ENCODE measurements at places on chromosomes 2 and 18. TPM values are rescaled to one million over a fixed set of nuclear protein-coding genes. Genes with fewer than 3 reads are reported as not detected.

LPIN1 gene
- 37.0 TPM for total RNA-seq

FAM124B gene
- 0.56 TPM for total RNA-seq

DTNB gene
- total RNA-seq, result 25.1 TPM

RAB31 gene
- total RNA-seq, result 7.1 TPM

GALNT14 gene
- not detected for total RNA-seq

LINC00305 gene
- not detected for total RNA-seq

RABL2A gene
- total RNA-seq, result 5.2 TPM

MOCOS gene
- not detected for total RNA-seq

SOCS6 gene
- 9.6 TPM for total RNA-seq

TRIM54 gene
- total RNA-seq, result 0.34 TPM

IL18RAP gene
- total RNA-seq, result not detected

- no peak overlapping the region for H3K27ac ChIP-seq
- H3K4me1 ChIP-seq, result peaks cover 53% of the 10 kb centered on the region
- DNase-seq, result no peak
- no peaks in the 10 kb centered on the region for H3K27me3 ChIP-seq
Measured at GRCh38 chr2:43051338-43051737, 175.1 kb downstream of the ZFP36L2 start.

DNA sequence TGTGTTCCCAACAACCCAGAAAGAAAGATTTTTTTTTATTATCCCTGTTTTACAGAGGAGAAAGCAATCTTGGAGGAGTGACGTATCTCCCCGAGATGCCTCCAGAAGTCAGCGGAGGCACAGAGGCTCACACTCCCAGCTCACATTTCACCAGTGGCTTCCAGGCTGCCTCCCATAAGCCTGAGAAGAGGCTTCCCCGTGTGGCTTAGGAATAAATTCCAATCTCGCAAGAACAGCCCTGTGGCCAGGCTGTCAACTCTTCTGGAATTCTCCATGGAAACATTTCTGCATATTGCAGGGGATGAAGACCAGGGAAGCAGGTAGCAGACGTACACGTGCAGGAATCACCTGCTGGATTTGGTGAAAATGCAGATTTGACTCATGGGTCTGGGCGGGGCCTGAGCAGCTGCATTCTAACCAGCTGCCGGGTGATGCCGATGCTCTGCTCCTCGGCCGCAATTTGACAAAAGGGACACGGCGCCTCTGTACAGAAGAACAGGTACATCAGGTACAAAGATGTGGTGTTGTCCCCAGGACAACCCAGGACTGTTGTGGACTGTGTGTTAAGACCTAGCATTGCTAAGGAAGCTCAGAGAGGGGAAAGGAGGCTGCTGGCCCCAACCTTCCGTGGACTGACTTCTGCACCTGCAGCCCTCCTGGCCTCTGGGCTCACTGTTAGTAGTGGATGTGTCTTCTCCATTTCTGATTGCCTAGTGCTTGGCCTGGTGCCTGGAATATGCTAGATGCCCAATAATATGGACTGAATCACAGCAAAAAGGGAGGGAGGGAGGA is 114.2 kb upstream of the ID2 start:
- no peak overlapping the region for H3K4me3 ChIP-seq
- DNase-seq, result no peak
- H3K4me1 ChIP-seq, result no peaks in the 10 kb centered on the region
- no peaks in the 10 kb centered on the region for H3K36me3 ChIP-seq
- no peak overlapping the region for H3K27ac ChIP-seq

GRCh38 chr2:208807756-208808155 is 401.2 kb downstream of the PTH2R start:
- H3K27me3 ChIP-seq, result no peaks in the 10 kb centered on the region
- H3K27ac ChIP-seq, result no peak overlapping the region
- no peaks in the 10 kb centered on the region for H3K36me3 ChIP-seq
- no peak overlapping the region for H3K4me3 ChIP-seq

DNA sequence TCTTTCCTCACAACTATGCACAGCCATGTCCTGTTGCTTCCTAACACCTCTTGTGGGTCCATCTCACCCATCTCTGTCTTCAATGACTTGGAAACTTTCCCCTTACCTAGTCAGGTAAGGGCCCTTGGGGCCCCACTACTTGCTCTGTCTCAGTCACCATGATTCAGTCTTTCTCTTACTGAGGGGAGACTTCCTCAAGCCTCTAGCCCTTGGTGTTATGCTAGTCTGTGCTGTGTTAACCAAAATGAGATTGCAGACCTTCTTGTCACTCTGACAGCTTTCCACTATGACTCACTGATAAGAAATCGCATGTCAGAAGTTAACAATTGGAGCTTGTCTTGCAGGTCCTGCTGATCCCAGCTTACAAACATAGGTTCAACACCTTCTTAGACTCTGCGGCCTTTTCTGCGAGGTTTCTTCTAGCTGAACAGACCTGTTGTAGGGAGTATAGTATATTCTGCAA is 65.3 kb downstream of the WDR75 start:
- H3K27ac ChIP-seq, result no peak overlapping the region
- no peak for DNase-seq
- no peaks in the 10 kb centered on the region for H3K36me3 ChIP-seq
- H3K4me3 ChIP-seq, result no peak overlapping the region

GRCh38 chr2:62794791-62795190 is 89.3 kb downstream of the EHBP1 start:
- no peak for DNase-seq
- H3K36me3 ChIP-seq, result no peaks in the 10 kb centered on the region
- no peaks in the 10 kb centered on the region for H3K27me3 ChIP-seq
- peaks cover 23% of the 10 kb centered on the region for H3K4me1 ChIP-seq

DNA sequence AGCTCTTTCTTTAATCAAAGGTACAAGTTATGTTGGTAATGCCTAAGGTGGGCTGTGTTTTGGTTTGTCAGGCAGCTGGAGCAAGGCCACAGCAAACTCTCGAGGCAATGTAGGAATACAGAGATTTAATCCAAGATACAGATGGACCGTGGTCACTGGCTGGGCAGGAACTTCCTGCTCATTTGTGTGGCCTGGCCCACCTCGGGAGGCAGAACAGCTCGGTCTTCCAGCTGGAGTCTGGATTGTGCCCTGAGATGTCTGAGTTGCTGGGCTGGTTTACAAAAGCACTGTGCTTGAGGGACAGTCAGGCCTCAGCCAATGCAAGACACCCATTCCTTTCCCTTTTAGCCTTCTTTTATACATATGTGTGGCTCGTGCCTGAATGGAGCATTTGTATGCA is 506.1 kb upstream of the SALL3 start:
- no peaks in the 10 kb centered on the region for H3K4me1 ChIP-seq
- DNase-seq, result no peak
- H3K36me3 ChIP-seq, result no peaks in the 10 kb centered on the region
- no peak overlapping the region for H3K4me3 ChIP-seq

DNA sequence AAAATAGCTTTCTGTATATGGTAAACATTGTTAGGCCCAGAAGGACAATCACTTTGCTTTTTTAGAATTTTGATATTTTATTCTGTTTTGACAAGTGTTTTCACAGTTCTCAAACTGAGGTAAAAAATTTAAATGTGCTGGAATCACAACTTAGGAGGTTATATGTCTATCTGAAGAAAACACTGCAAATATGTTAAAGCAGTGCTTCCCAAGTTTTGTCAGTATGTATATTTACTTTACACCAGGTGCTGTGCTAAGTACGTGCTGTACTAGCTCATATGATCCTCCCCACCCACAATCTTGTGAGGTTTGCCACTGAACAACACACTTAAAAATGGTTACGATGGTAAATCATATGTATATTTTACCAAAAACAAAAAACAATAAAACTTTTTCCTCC is 124.2 kb downstream of the CABYR start:
- DNase-seq, result no peak
- no peaks in the 10 kb centered on the region for H3K36me3 ChIP-seq
- H3K27ac ChIP-seq, result no peak overlapping the region
- no peaks in the 10 kb centered on the region for H3K4me1 ChIP-seq

- DNase-seq, result no peak
- peaks cover under 1% of the 10 kb centered on the region for H3K4me1 ChIP-seq
- no peak overlapping the region for H3K4me3 ChIP-seq
- H3K27me3 ChIP-seq, result no peaks in the 10 kb centered on the region
- no peaks in the 10 kb centered on the region for H3K36me3 ChIP-seq
- no peak overlapping the region for H3K27ac ChIP-seq
Measured at GRCh38 chr2:15776629-15776919, 163.8 kb upstream of the MYCN start.

DNA sequence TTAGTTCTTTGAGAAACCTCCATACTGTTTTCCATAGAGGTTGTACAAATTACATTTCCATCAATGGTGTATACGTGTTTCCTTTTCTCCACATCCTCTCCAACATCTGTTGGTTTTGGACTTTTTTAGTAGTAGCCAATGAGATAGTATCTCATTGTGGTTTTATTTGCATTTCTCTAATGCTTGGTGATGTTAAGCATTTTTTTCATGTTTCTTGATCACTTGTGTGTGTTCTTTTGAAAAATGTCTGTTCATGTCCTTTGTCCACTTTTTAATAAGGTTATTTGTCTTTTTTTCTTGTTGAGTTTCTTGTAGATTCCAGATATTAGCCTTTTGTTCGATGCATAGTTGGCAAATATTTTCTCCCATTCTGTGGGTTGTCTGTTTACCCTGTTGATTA is 392.3 kb upstream of the ZEB2 start:
- H3K27ac ChIP-seq, result no peak overlapping the region
- no peak overlapping the region for H3K4me3 ChIP-seq
- H3K36me3 ChIP-seq, result no peaks in the 10 kb centered on the region
- no peaks in the 10 kb centered on the region for H3K4me1 ChIP-seq
- no peak for DNase-seq
- H3K27me3 ChIP-seq, result no peaks in the 10 kb centered on the region

GRCh38 chr2:101787097-101787496 is 89.6 kb downstream of the MAP4K4 start:
- H3K27me3 ChIP-seq, result no peaks in the 10 kb centered on the region
- peaks cover 9% of the 10 kb centered on the region for H3K4me1 ChIP-seq
- H3K36me3 ChIP-seq, result peaks cover 12% of the 10 kb centered on the region
- no peak for DNase-seq
- no peak overlapping the region for H3K27ac ChIP-seq
- H3K4me3 ChIP-seq, result no peak overlapping the region

- H3K36me3 ChIP-seq, result no peaks in the 10 kb centered on the region
- no peak for DNase-seq
- H3K27me3 ChIP-seq, result no peaks in the 10 kb centered on the region
- peak overlapping the region; percentile 69 for H3K27ac ChIP-seq
Measured at GRCh38 chr18:63183952-63184770, 135.4 kb downstream of the BCL2 start.

GRCh38 chr2:175414191-175414881 is 232.8 kb upstream of the ATP5MC3 start:
- H3K4me3 ChIP-seq, result no peak overlapping the region
- no peak overlapping the region for H3K27ac ChIP-seq
- no peaks in the 10 kb centered on the region for H3K27me3 ChIP-seq
- no peaks in the 10 kb centered on the region for H3K4me1 ChIP-seq
- DNase-seq, result no peak

- no peaks in the 10 kb centered on the region for H3K36me3 ChIP-seq
- no peak overlapping the region for H3K4me3 ChIP-seq
- no peak overlapping the region for H3K27ac ChIP-seq
- H3K4me1 ChIP-seq, result no peaks in the 10 kb centered on the region
Measured at GRCh38 chr2:67346718-67347407, 50.3 kb upstream of the ETAA1 start.

Data from SJCRH30 (cell line).